ENCODE measurements at places on chromosomes 7 and 10. TPM values are rescaled to one million over a fixed set of nuclear protein-coding genes. Genes with fewer than 3 reads are reported as not detected.

- DNase-seq, result no peak
These were observed 116.2 kb downstream of the WDR37 start for GRCh38 chr10:1172256-1172984.

DNA sequence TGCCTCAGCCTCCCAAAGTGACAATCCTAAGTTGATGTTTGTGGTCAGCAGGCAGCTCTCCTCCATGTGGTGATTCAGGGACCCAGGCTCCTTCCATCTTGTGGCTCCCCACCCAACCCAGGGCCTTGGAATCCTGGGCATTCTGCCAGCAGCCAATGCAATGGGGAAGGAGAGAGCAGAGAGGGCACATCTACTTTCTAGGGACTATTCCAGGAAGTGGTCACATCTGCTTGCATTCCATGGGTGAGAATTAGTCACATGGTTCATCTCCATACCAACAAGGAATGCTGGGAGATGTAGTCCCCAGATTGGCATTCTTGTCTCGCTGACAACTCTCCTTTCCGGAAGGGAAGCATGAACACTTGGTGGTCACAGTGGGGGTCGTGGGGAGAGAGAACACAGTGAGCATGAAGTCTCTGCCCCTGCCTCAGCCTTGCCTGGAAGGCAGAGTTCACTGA lies 9.9 kb upstream of the SRRM3 start:
- peak; percentile 49 for DNase-seq

DNA sequence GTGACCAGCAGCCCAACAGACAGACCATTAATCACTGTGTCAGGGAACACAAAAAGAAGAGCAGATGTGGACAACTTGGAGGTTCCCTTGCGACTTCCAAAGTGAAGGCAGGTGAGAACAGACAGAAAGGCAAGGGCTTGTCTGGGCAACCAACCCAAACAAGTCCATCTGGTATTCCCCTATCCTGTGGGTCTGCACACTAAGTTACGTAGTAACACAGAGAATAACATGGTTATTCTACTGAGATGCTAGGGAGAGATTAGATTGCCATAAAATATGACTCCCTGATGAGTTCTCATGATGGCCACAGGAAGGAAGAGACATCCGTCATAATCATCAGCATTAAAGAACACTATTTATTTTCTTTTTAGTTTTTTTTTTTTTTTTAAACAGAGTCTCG lies 252.2 kb downstream of the CALN1 start:
- DNase-seq, result no peak

DNA sequence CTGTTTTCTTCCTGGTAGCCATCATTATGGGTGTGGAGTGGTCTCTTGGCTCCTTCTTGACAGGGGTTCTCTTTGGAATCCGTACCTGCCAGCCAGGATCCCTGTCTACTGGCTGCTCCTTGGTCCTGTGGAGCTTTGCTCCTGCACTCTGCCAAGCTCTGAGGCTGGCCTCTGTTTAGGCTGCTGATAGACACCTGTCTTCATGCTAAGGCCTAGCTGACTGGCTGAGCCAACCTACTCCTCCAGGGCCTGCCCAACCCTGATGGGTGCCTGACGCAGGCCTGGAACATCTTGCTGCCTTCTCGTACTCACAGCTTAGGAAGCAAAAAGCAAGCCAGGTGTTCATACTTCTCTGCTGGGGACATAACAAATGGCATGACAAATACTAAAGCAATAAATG lies 333.6 kb upstream of the ZNF32 start:
- no peak for DNase-seq

GRCh38 chr7:105011141-105011830 lies 2.7 kb upstream of the KMT2E start:
- peak; percentile 29 for DNase-seq

DNA sequence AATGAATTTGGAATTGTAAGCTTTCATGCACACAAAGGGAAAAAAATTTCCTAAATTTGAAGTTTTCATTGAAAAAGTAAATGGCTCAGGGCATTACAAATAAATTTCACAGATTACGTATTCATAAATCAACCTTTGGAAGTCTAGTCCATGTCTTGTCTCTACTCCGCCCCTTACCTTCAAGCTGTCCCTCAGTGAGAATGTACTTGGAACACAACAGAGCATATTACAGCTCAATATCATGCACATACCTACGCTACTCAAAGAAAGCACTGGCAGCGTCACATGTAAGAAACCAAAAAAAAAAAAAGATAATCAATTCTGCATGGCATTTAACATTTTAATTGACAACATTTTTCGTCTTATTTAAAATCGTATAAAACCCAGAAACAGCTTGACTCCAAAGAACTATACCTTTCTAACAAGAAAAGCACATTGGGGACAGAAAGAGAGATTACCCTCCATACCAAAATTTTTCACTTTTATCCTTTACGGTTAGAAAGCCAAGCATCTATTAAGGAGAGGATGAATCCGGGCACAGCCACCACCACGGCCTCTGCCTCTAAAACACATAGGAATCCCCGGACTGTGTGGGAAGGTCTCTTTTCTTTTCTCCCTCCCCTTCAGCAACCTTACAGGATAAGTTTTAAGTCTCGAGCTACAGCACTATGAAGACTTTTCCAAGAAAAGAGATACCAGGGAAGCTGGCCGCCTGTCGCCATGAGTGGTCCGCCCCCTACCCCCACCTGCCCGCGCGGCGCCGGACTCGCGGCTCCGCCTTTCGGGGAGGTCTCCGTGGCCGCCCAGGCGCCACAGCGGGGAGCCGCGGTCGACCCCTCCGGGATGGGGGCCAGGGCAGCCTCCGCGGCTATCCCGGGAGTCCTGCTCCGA lies 1.1 kb downstream of the JMJD1C start:
- DNase-seq, result peak; percentile 26

- DNase-seq, result no peak
These were observed 110.3 kb upstream of the STEAP1B start for GRCh38 chr7:22610263-22610662.

DNA sequence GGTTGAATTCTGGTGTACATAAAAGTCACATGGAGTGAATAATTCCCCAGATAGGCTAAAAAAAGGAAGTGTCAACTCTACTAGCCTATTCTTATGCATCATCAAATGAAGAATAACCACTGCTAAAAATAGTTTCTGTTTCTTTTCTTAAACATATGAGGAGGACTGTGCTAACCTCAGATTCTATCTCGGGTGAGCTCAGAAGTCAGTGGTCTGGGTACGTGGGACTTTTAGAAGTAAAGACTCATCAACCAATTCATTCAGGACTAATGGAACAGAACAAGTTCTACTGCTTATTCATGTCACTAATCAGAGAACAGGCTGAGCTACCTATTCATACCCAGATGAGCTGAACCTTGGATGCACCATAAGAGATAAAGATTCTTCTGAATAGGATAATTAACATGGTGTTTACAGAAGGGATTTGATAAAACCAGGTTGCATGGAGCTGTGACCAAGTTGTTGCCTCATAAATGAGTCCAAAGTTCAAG lies 9.5 kb upstream of the ASAH2 start:
- DNase-seq, result peak; percentile 11

DNA sequence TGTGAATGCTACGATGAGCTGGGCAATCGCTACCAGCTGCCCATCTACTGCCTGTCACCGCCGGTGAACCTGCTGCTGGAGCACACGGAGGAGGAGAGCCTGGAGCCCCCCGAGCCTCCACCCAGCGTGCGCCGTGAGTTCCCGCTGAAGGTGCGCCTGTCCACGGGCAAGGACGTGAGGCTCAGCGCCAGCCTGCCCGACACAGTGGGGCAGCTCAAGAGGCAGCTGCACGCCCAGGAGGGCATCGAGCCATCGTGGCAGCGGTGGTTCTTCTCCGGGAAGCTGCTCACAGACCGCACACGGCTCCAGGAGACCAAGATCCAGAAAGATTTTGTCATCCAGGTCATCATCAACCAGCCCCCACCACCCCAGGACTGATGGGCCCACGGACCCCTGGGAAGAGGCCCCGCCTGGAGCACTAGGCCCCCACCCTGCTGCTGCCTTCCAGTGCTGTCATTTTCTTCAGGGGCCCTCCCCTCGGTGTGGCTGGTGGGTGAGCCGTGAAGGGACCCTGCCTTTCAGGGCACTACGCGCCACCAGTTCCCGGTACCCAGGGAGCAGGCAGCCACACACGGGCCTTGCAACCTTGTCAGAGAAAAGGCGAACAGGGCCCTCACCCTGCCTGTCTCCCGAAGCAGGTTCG lies 2.3 kb upstream of the ANKRD2 start:
- no peak for DNase-seq

GRCh38 chr7:29684787-29685650 lies 121.3 kb upstream of the WIPF3 start:
- DNase-seq, result peak; percentile 50

TDRD1 gene
- polyA plus RNA-seq, result not detected

C10orf105 gene
- polyA plus RNA-seq, result not detected

INA gene
- 8.8 TPM for polyA plus RNA-seq

C10orf143 gene
- 0.66 TPM for polyA plus RNA-seq
